ENCODE measurements at places on chromosomes 3 and 15. TPM values are rescaled to one million over a fixed set of nuclear protein-coding genes. Genes with fewer than 3 reads are reported as not detected.

TNNC1 gene
- 205 TPM for total RNA-seq

CLSTN2 gene
- 5.1 TPM for total RNA-seq

VPS18 gene
- total RNA-seq = 17.3 TPM

EFCAB12 gene
- 0.40 TPM for total RNA-seq

PML gene
- 86.6 TPM for total RNA-seq

ZBED2 gene
- total RNA-seq = not detected

CLEC3B gene
- 105 TPM for total RNA-seq

TRAIP gene
- 4.2 TPM for total RNA-seq

TMEM158 gene
- 6.5 TPM for total RNA-seq
